GM23338 (cell line): ENCODE measurements at places on chromosomes 2 and 18.

- no peaks in the 10 kb centered on the region for H3K27me3 ChIP-seq
- H3K4me1 ChIP-seq = no peaks in the 10 kb centered on the region
- no peak overlapping the region for H3K4me3 ChIP-seq
- no peak overlapping the region for H3K27ac ChIP-seq
Observed at GRCh38 chr2:24723191-24723590, 70.0 kb downstream of the PTRHD1 start.

GRCh38 chr2:158034198-158034866, 67.3 kb upstream of the UPP2 start:
- no peaks in the 10 kb centered on the region for H3K27me3 ChIP-seq
- H3K4me3 ChIP-seq = no peak overlapping the region
- H3K27ac ChIP-seq = no peak overlapping the region
- peak; percentile 88 for DNase-seq

GRCh38 chr2:201440182-201440581, 11.1 kb downstream of the TRAK2 start:
- peak; percentile 39 for DNase-seq
- 0 out of 2 replicates have a peak overlapping the region, but pooled peaks have one; percentile 5 for H3K27ac ChIP-seq
- H3K27me3 ChIP-seq = no peaks in the 10 kb centered on the region
- no peaks in the 10 kb centered on the region for H3K36me3 ChIP-seq
- no peaks in the 10 kb centered on the region for H3K4me1 ChIP-seq
- no peak overlapping the region for H3K4me3 ChIP-seq

DNA sequence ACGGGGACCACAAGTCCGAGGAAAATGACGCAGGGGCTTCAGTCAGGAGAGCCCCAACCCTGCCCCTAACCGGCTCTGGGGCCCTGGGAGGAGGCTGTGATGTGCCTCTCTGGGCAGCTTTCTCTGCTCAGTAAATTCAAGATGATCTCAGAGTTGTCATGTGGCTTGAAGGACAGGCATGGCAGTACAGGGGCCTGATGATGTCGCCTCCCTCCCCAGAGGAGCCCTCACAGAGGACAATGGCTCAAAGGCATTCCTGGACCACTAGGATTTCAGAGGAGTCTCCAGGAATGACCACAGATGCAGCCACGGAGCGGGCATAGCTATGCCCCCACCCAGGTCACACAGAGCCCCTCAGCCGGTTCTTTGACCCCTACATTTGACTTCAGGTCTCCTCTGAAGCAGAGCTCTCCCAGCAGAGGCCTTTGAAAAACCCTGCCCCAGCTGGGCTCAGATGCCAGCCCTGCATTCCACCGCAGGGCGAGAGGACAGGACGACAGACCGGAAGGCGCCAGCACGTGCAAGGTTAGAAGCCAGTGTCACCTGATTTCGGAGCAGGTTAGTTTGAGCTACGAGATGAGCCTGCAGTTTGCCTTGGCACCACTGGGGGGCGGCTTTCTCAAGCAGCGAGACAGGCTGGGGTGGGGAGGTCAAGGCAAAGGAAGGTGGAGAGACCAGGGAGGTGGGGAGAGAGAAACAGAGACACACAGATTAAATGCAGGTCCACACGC, 39.2 kb downstream of the BIN1 start:
- no peaks in the 10 kb centered on the region for H3K4me1 ChIP-seq
- H3K4me3 ChIP-seq = no peak overlapping the region
- DNase-seq = peak; percentile 92
- no peak overlapping the region for H3K27ac ChIP-seq
- no peaks in the 10 kb centered on the region for H3K36me3 ChIP-seq

- no peak overlapping the region for H3K27ac ChIP-seq
- H3K36me3 ChIP-seq = no peaks in the 10 kb centered on the region
- no peak for DNase-seq
- peaks cover 37% of the 10 kb centered on the region for H3K27me3 ChIP-seq
- H3K4me1 ChIP-seq = peaks cover 34% of the 10 kb centered on the region
Observed at GRCh38 chr18:32469190-32469651, 1.5 kb downstream of the GAREM1 start.
